ENCODE measurements at places on chromosomes 3 and 15.

- DNase-seq, result no peak
Observed at GRCh38 chr3:73192036-73192738, 130.7 kb downstream of the EBLN2 start.

- DNase-seq, result no peak
Observed at GRCh38 chr15:43165801-43166325, 19.3 kb upstream of the CCNDBP1 start.

DNA sequence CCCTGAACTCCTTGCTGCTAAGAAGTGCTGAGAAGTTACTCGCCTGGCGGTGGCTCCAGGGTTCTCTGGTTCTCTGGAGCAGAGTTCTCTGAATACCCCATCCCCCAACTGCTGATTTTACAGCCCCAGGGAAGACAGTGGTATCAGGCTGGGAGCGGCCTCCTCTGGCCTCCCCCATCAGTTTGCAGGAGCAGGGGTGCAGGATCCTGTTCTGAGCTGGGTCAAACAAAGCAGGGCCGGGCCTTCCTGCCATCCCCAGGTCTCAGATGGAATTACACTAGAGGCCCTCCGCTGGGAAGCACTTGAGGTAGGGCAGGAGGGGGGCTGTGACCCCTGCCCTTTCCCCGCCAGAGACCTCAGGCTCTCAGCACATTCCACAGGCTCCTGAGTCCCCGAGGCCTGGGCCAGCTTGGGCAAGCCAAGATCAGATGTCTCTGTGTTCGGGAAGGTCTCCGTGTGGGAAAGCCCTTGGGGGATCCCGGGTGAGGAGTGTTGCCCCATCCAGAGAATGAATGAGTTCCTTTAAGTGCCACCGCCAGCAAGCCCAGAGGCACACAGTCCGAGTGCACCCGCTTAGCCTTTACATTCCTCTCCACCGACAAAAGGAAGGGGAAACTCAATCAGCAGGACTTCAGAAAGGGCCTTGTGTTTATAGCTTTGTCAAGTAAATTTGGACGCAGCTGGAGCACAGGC lies 149.9 kb downstream of the LRRK1 start:
- no peak for DNase-seq

DNA sequence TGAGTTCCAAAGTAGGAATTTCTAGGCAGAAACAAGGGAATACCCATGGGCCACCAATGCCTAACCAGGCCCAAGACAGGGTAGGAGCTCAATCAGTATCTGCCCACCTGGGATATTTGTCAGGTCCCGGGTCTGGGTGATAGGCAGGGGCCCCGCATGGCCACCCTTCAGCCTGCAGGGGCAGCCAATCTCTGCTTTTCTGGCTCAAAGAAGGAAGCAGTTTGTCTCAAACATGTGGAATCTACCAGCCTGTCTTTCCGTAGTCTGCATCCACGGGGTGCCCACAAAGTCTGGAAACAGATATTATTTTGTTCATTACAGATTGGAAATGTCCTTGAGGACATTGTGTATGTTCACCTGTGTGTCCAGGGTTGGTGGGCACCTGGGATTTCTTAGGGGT lies 56.2 kb downstream of the CEMIP start:
- DNase-seq, result no peak

DNA sequence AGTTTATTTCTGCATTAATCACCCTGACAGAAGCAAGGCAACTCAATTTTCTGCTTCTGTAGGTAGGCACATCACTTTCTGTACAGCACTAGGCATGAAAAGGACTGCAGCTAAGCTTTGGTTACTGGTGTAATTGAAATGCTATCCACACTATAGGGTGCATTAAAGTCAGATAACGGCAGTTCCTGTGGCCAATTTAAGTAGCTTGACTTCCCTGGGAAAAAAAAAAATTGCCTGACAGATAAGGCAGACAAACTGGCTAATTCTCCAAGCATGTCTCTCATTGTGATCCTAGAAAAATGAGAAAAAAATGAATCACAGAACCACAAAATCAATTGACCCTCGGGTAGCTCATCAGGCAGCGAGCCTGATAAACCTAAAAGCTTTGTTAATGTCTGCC lies 151.4 kb downstream of the MEIS2 start:
- DNase-seq, result no peak

Data from esophagus squamous epithelium (tissue), 5 donors.